Lung microvascular endothelial cell (primary cell): ENCODE measurements at places on chromosomes 11 and 22. TPM values are rescaled to one million over a fixed set of nuclear protein-coding genes. Genes with fewer than 3 reads are reported as not detected.

GRCh38 chr22:48423481-48423911, 1404.2 kb downstream of the BRD1 start:
- DNase-seq: no peak

Gene KCNJ4
- total RNA-seq: under 0.01 TPM in 1 of 2 replicates, not detected in the other

DNA sequence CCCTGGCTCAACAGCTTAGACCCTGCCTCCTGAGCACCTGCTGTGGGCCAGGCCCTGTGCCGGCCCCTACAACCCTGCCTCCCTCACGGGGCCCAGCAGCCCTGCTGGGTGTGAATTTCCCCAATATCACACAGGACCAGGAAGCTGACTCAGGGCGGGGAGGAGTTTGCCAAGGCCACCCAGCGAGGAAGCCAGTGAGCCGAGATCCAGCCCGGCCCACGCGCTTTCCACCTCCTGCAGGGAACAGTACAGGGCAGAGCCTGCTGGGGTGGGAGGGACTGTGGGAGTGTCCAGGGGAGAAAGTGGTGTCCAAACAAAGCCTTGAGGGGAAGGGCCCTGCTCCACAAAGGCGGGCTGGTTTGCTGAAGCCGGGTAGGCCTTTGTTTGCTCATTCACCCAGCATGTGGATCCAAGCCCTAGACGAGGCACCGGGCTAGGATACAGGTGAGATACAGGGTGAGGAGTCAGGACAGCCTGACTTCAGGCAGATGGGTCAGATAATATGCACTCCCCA, 26.8 kb downstream of the RPL3 start:
- peak; percentile 94 for DNase-seq

Gene EHBP1L1
- 2.0 and 4.8 TPM in 2 replicates for total RNA-seq

- no peak for DNase-seq
Observed at GRCh38 chr11:2868506-2869133, 17.0 kb downstream of the CDKN1C start.

Gene RGL4
- not detected in 2 replicates for total RNA-seq

DNA sequence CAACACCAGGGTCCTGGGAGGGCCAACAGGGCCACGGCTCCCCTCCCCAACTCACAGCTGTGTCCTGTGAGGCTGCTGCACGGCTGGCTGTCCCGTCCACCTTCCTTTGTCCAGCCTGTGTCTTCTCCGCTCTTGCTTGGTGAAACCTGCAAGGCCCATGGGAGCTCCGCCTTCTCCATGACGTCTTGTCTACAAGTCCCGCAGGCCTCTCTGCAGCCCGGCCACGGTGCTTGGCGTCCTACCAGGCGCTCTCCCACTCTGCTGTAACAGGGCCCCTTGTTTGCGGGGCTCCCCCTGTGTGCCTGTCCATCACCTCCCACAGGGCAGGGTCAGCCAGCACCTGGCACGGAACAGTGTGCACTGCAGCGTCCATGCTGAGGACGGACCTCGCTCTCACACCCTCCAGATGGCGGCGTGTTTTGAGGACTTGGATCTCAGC, 866.8 kb downstream of the TBC1D22A start:
- DNase-seq: no peak

Gene KLHL35
- total RNA-seq: 1.6 and 1.7 TPM in 2 replicates

Gene OR8J3
- not detected in 2 replicates for total RNA-seq

DNA sequence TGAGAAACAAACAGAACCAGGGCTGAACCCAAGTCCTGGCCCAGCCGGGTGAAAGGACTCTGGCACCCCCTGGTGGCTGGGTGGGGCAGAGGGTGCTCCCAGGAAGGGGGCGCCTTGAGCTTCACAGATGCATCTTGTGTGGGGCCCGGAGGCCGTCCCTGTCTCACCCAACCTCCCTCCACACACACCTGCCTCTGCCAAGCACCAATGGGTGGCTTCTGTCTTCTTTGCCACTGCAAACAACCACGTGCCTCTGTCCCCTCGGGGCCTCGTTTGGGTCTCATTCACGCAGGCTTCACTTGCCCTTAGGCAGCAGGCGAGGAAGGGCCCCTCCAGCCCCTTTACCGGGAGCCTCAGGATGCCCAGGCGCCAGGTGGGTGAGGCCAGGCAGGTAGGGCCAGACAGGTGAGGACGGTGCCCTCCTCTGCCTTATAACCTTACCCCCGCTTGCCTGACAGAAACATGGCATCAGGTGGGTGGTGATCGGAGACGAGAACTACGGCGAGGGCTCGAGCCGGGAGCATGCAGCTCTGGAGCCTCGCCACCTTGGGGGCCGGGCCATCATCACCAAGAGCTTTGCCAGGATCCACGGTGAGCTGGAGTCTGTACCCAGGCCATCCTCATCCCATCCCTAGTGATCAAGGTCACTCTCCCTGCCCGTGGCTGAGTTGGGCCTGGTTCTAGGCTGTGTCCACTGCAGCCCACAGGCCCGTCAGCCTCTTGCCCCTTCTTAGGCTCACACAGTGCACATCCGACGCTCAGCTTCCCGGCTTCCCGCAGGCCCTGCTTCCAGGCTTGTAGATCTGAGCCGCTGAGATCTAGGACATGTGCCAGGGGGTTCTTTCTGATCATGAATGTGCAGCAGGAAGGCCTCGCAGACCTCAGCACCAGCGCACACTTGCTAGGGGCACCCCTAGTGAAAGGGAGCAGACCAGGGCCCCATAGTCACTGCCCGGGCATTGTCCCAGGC, 17.2 kb downstream of the POLR3H start:
- peak; percentile 32 for DNase-seq

Gene SLC1A2
- total RNA-seq: not detected in 2 replicates

Gene CLDN5
- total RNA-seq: 533 and 904 TPM in 2 replicates

- DNase-seq: no peak
Observed at GRCh38 chr11:15075162-15075526, 1.8 kb downstream of the CALCB start.

GRCh38 chr22:50527921-50528681, 1.7 kb downstream of the TYMP start:
- DNase-seq: no peak

Gene OR9G4
- not detected in 2 replicates for total RNA-seq

DNA sequence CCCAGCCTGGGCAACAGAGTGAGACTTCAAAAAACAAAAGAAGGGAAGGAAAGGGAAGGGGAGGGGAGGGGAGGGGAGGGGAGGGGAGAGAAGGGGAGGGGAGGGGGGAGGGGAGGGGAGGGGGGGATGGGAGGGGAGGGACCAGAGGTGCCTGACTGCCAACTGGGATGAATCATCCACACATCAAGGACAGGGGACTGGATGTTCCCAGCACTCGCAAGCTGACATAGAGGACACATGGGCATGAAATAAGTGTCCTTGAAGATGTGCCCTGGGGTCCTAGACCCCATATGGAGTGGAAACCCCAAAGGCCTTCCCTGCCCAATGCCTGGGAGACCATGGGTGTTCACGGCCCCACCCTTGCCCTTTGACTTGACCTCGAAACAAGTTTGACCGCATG, 19.8 kb downstream of the TST start:
- no peak for DNase-seq

Gene VSIG10L2
- not detected in 2 replicates for total RNA-seq

DNA sequence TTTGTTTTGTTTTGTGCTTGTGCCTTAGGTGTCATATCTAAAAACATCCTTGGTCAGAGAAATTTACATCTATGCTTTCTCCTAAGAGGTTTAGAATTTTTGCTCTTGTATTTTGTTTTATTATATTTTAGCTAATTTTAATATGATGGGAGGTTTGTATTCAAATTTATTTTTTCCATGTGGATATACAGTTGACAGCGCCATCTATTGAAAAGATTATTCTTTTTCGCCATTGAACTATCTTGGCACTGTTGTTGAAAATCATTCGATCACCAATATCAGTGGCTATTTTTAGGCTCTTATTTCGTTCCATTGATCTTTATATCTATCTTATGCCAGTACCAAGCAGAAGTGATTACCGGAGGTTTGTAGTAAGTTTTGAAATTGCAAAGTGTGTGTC, 510.3 kb downstream of the BRD1 start:
- DNase-seq: no peak

DNA sequence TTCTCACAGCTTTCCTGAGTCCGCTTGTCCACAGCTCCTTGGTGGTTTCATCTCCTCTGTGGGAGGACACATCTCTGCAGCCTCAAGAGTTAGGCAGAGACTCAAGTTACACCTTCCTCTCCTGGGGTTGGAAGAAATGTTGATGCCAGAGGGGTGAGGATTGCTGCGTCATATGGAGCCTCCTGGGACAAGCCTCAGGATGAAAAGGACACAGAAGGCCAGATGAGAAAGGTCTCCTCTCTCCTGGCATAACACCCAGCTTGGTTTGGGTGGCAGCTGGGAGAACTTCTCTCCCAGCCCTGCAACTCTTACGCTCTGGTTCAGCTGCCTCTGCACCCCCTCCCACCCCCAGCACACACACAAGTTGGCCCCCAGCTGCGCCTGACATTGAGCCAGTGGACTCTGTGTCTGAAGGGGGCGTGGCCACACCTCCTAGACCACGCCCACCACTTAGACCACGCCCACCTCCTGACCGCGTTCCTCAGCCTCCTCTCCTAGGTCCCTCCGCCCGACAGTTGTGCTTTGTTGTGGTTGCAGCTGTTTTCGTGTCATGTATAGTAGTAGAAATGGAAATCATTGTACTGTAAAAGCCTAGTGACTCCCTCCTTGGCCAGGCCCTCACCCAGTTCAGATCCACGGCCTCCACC, 11.7 kb downstream of the RASD2 start:
- no peak for DNase-seq

- DNase-seq: no peak
Observed at GRCh38 chr11:85828640-85828978, 17.7 kb upstream of the SYTL2 start.

Gene ARFGAP3
- total RNA-seq: 45.8 and 55.2 TPM in 2 replicates

Gene OAF
- 16.6 and 17.3 TPM in 2 replicates for total RNA-seq

DNA sequence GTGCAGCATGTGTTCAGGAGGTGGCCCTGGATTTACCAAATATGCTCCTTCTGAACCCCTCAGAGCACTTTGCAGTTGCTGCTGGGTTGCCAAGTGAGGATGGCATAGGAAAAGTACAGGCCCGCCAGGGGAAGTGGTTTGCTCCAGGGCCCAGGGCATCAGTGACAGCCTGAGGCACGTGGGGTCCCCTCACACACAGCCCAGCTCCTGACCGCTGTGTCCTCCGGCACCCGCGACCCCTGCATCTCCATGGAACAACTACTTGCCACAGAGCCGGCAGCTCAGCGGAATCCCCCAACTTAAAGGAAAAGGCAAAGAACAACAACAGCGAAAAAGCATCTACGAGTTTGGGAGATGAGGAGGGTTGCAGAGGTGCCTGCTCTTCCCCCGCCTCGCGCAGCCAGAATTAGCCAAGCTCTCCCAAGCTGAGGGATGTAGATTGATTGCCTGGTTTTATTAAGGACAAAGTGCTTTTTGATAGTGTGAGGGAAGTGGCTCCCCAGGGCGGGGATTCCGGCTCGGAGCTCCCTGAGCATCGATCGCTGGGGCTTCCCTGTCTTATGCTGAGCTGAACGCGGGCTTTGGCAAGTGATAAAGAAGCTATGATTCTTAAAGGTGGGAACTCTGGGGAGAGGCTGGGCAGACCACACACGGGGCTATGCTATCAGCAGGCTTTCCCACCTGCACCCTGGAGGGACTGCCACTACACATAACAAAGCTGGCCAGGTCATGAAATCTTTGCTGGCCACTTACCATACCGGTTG, 174.5 kb downstream of the CEP164 start:
- DNase-seq: no peak

Gene HEPN1
- total RNA-seq: under 0.01 and 0.20 TPM in 2 replicates

GRCh38 chr11:47912843-47913437, 64.8 kb upstream of the NUP160 start:
- no peak for DNase-seq

- peak; percentile 55 for DNase-seq
Observed at GRCh38 chr22:21568347-21569075, 997 bp downstream of the UBE2L3 start.

Gene PATE2
- under 0.01 TPM in 1 of 2 replicates, not detected in the other for total RNA-seq

DNA sequence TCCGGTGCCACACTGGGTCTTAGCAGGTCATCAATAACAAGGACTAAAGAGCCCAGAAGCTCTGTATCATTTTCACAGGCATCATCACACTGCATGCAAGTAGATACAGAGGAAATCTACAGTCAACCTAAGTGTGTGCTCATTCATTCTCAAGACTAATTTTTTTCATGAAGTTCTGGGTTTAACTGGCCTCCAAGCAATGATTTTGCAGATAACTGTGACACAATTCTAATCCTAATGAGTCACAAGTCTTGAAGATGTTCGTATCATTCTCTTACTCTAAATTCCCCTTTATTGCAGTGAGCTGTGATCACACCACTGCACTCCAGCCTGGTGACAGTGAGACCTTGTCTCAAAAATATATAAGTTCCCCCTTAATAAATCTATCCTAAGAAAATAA, 2.5 kb downstream of the OR52W1 start:
- DNase-seq: no peak

GRCh38 chr22:43706151-43706550, 106.0 kb downstream of the EFCAB6 start:
- no peak for DNase-seq

DNA sequence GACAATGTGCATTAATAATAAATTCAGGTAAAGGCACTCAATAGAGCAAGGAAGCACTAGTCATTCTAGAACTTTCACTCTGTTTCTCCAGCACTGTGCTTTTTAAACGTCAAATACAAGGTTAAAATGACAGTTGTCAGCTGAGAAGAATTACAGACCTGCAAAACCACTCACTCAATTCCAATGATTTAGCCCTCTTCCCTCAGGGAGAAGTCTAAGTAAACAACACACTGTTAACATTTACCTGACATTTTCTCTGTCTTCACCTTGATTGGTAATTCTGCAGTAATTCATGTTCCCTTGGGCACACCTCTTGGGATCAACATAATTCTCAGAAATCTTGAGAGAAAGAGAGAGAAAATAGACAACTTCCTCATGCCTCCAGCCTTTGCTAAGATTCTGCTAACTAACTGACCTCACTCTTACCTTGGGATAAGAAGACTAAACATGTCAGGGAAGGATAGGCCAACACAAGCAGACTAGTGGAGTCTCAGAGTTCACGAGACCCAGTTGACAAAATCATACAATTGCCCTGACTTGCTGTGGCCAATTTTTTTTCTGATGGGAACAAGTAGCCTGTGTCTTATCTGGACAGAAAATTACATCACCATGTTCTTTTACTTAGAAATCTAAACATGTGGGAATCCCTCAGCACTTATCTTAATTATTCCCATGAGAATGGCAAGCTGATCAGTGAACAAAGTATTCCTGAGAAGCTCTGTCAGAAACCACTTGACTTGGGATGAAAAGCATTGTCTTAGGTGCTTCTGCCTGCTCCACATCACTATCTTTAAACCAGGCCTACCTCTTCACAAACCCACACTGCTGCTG, 516.8 kb upstream of the FAT3 start:
- DNase-seq: no peak

Gene CRYBB2
- total RNA-seq: under 0.01 TPM in 1 of 2 replicates, not detected in the other

- no peak for DNase-seq
Observed at GRCh38 chr11:8242118-8242475, 21.6 kb downstream of the LMO1 start.

GRCh38 chr22:35547987-35548721, 7.5 kb downstream of the RASD2 start:
- DNase-seq: peak; percentile 12

GRCh38 chr22:35132568-35132967, 66.6 kb downstream of the ISX start:
- no peak for DNase-seq
